ENCODE measurements at places on chromosomes 5 and 9. TPM values are rescaled to one million over a fixed set of nuclear protein-coding genes. Genes with fewer than 3 reads are reported as not detected.

Gene CCL21
- total RNA-seq, result not detected

Gene C5orf58
- total RNA-seq, result 1.4 TPM

Gene GNA14
- 0.37 TPM for total RNA-seq

Gene HCN1
- total RNA-seq, result 2.9 TPM

Gene ENHO
- total RNA-seq, result 11.3 TPM

Gene MYOZ3
- total RNA-seq, result 18.1 TPM

Gene PCDHB13
- 1.5 TPM for total RNA-seq

Gene SPINK7
- total RNA-seq, result not detected

Gene TRMO
- total RNA-seq, result 8.6 TPM

Gene HMCN2
- 8.6 TPM for total RNA-seq

Gene FSTL4
- total RNA-seq, result 5.7 TPM

Gene ANXA6
- 98.7 TPM for total RNA-seq

Gene OTP
- not detected for total RNA-seq

Gene CER1
- 22.3 TPM for total RNA-seq

Gene SPINK6
- not detected for total RNA-seq

Gene SOX30
- total RNA-seq, result 0.13 TPM

Gene FAM78A
- total RNA-seq, result 2.1 TPM

Gene SCGB3A2
- total RNA-seq, result 62.5 TPM

Data from H9 (cell line).